ENCODE measurements at places on chromosomes 6 and 20.

- no peak for DNase-seq
These were observed 755.8 kb downstream of the DHX35 start for GRCh38 chr20:39717936-39718335.

DNA sequence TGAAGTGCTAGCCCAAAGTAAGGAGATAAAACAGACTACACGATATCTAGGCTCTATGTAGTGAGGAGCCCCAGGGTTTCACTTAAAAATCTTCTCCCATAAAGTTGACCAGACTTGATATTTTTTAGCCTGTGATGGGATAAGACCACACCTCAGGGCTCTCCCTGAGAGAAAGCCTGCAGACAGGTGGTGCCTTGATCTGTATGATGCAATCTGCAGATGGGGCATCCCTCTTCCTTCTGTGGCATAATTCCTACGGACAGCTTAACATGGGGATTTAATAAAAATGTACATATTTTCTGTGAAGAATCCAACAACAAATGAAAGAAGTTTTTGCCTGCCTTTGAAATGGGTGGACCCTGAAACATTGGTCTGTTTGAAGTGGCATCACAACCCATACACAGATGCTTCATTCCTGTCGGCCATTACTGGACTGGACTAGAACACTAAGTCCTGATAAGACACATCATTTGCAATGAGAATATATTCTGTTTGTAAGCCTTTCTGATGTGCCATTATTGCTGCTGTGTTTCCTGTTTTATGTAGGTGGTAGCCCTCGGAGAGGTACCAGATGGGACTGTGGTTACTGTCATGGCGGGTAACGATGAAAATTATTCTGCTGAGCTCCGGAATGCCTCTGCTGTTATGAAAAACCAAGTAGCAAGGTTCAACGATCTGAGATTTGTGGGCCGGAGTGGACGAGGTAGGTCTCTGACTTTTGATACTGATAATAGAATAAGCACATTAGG, 53.8 kb upstream of the SUPT3H start:
- no peak for DNase-seq

DNA sequence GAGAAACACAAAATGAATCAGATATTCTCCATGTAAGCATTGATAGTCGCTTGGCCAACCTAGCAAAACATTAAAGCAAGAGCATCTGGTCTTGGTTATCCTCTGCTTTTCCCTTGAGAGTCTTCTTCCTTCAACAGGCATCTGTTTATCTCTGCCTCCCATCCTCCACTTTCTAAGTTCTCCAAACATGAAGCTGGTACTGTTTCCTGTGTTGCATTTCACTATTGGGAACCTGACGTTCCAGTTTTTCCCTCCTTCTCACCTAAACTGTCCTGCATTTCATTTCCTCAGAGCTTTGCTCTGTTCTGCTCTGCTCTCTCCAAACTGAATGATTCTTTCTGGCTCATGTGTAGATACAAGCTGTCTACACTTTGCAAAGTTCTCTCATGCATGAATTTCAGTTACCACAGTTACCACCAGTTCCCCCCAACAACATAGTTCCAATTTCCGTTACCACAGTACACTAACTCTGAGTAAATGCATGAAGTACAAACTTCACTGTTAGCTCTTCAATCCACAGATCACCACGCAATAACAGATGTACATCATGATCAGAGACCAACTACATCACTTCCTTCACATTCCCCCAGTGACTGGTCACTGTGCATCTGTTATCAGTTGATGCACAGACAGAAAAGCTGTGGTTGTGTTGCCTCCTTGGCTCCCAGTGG, 86.7 kb upstream of the F13A1 start:
- DNase-seq, result peak; percentile 88

GRCh38 chr6:166313255-166314070, 5.3 kb upstream of the PRR18 start:
- DNase-seq, result peak; percentile 62

GRCh38 chr6:110980227-110980626, 1.6 kb upstream of the RPF2 start:
- DNase-seq, result no peak

DNA sequence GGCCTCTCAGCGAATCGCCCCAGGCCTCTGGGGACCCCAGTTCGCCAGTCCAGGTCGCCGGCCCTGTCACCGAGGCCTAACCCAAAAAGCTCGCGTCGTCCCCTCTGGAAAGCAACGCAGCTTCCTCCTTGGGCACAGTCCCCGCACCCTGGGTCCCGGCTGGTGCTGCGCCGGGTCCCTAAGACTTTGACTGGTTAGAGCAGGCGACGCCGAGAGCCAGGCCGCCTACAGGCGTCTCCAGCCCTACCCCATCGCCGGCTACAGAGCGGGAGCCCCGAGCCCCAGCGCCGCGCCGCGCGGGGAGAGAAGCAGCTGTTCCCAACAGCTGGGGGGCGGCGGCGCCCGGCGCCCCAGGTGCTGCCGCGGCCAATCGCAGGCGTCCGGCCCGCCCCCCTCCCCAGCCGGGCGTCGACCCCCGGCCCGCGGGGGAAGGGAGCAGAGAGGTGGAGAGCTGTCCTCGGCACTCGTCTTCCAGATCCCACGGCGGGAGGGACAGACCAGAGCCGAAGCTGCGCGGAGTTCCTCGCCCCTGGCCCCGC, 540 bp upstream of the RBM24 start:
- DNase-seq, result peak; percentile 55

DNA sequence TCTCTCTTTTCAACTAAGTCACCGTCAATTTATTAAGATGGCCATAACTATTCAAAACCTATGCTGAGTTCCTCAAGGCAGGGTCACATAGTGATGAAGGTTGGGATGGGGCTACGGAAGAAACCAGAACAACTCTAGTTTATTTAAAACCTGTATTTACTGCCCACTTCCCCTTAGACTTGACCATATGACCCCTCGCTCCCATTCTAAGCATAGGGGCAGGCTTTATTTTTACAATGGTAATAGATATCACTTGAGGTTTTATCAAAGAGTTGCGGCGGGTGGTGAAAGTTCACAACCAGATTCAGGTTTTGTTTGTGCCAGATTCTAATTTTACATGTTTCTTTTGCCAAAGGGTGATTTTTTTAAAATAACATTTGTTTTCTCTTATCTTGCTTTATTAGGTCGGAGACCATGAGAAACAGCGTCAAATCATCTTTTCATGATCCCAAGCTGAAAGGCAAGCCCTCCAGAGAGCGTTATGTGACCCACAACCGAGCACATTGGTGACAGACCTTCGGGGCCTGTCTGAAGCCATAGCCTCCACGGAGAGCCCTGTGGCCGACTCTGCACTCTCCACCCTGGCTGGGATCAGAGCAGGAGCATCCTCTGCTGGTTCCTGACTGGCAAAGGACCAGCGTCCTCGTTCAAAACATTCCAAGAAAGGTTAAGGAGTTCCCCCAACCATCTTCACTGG, 5.5 kb downstream of the EDN1 start:
- no peak for DNase-seq

GRCh38 chr20:22159276-22159675, 425.1 kb downstream of the FOXA2 start:
- DNase-seq, result no peak

DNA sequence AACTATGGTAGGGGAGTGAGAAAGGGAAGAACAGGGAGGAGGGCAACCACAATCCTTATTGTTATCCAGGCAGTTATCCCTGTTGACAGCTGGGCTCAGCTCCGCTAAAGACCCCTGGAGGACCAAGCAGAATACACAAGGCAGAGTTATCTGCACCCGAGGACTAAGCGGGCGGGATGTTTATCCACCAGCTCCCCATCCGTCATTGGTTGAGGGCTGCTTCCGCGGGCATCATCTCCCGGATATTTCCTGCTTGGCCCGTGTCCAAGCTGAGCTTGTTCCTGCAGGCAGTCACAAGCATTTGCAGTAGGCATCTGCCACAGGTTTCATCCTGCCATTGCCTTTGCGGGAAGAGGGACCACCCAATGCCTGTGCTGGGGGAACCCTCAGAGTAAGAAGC, 102.1 kb downstream of the DLGAP4 start:
- DNase-seq, result no peak

DNA sequence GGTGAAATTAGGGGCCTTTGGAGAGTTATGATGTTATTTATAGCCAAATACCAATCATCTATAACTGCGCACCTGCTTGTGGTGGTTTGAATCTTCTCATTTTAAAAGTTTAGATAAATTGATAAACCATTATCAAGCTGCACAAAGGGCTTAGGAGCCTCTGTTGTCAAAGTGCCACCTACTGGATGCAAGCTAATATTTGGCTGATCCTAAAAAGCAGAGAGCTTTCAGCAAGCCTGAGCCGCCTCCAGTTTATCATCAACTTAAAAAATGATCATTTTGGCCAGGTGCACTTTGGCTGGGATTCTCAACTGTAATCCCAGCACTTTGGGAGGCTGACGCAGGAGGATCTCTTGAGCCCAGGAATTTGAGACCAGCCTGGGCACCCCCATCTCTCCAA, 58.5 kb upstream of the ATXN1 start:
- no peak for DNase-seq

DNA sequence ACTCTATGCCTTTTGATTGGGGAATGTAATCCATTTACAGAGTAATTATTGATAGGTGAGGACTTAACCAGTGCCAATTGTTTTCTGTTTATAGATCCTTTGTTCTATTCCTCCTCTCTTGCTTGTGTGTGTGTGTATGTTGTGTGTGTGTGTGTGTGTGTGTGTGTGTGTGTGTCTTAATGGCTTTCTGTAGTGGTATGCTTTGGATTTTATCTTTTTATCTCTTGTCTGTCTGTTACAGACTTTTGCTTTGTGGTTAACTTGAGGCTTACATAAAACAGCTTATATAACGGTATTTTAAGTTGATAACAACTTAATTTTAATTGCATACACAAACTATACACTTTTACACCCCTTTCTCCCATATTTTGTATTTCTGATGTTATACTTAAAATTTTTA, 54.7 kb downstream of the CDC5L start:
- no peak for DNase-seq

DNA sequence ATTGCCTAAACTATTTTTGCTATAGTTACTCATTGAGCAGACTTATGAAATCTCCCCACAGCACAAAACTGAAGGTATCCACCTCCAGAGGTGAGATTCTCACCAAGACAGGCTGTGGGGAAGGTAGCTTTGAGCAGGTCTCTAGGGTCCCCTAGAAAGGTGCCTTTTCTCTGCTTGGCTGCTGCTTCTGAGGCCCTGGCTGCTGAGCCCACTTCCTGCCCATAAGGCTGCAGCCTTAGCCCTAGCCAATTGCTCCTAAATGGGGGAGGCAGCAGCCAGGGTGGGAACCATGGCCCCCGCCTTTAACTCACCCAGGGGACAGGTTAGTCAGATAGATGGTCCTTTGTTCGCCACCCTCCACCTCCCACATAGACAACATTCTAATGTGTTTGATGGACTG, 3.6 kb downstream of the NT5E start:
- no peak for DNase-seq

DNA sequence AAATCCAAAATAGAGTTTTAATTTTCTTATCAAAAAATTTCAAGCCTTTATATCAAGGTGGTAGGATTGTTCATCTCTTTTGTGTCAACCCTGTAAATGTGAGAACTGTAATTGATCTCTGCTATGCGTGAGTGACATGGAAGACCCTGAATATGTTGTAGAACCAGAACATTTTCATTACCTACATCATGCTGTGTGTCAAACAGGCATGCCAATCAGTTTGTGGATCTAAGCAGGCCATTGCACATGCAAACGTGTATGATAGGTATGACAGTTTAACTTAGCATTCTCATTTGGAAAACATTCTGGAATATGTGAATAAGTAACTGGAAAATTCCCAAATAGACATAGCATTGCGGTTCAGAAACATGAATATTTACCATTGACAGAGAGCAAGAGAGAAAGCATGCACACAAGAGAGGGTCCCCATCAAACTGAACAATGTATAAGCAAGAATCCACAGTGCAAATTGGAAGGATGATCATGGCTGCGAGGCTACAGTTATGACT, 641.6 kb upstream of the AGPAT4 start:
- DNase-seq, result no peak

- DNase-seq, result no peak
These were observed 439.9 kb upstream of the RNF217 start for GRCh38 chr6:124522335-124522734.

Data from hematopoietic multipotent progenitor cell (in vitro differentiated cells).